ENCODE measurements at places on chromosomes 12 and 14. TPM values are rescaled to one million over a fixed set of nuclear protein-coding genes. Genes with fewer than 3 reads are reported as not detected.
A peak's percentile ranks its signal among the peaks of the same experiment; 100 is the strongest.

DNA sequence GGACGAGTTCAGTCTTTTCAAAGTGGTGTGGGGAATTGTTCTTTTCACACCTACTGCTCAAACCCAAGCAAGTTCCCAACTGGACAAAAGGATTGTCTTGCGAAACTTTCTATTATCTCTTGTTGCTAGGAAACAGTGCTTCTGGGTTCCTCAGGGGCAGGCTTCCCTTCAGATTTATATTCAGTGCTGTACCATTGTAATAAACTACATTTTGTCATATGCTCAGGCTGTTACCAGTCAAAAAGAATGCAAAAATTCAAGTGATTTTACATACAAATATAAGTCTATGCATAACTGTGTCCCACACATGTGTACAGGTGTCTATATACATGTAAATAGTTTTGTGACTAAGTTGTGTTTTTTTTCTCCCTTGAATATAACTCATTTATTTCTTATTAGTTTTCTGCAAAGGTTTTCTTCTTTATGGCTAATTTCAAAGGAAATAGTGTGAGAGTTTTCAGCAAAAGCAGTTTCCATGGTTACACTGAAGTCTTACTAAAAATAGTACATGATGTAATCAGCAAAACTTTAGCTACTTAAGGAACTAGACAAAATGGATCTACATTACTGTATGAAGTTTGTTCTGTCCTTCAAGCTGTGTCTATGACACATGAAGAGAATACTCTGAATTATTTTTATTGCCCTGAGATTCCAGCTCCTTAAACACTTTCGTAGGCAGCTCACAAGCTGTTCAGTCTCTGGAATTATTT is 430.2 kb upstream of the TMPO start:
- DNase-seq: no peak

GRCh38 chr14:93064411-93065271 is 51.1 kb downstream of the ITPK1 start:
- DNase-seq: no peak

- DNase-seq: no peak
Observed at GRCh38 chr14:60311417-60311816, 62.4 kb downstream of the PPM1A start.

DNA sequence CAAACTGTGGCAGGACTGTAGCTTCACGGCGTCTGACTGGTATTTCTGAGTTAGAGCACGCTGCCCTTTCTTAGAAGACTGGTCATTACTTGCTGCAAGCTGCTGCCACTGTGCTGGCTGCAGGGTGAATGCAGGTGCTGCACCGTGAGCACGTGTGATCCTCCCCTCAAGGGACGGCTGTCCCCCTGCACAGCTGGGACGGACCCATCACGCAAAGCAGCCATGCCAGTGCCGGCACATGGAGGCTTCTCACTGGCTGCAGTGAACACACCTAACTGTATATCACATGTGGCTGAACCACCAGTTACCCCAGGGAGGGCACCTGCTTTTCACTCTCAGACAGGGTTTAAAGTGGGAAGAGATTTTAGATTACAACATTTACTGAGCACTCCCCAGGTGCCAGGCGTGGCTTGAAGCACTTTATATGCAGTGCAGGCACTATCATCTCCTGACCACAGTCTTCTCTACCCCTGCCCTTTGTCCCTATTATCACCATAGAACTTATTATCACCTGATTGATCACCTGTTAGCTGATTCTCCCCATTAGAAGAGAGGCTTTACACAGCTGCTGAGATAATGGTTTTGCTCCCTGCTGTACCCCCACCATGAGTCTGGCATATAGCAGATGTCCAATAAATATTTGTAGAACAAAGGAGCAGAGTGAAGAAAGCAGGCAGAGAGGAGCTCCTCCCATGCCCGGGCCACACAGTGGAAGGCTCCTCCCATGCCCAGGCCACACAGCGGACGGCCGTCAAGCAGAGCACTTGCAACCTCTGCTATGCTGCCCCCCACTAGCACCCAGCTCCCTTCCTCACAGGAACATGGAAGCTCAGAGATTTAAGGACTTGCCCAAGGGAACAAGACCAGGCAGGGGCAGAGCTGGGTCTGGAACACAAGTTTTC is 25.9 kb downstream of the SLC25A47 start:
- DNase-seq: no peak

- peak; percentile 54 for DNase-seq
Observed at GRCh38 chr12:60594035-60594711, 998.3 kb downstream of the SLC16A7 start.

DNA sequence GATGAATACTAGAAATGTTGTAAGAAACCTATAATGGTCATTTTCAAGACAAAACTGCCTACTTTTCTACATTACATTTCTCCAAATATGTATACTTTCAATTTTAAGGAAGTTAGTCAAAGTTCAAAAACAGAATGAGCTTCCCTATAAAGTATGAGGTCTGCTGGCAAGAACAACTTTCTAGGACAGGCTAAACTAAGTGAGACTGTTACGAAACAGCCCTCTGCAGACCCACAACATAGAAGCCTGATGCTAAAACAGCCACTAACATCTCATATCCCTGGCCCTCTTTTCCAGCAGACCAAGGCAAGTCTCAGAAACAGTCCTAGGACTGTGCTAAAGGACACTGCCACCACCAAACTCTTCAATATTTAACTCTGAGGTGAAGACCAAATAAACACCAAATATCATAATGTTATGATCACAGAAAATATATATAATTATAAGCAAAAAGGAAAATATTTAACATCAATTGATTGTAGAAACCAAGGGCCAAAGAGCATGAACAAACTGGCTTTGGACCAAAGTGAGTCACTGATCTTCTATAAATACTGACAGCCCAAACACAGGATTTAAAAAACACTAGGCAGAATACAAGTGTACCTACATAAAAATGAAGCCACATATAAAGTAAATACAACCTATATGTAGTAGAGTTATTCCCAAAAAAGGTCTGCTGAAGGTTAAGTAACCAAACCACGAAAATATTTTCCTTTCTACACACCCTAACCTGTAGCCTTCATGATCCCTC is 27.7 kb downstream of the PPP4R3A start:
- no peak for DNase-seq

DNA sequence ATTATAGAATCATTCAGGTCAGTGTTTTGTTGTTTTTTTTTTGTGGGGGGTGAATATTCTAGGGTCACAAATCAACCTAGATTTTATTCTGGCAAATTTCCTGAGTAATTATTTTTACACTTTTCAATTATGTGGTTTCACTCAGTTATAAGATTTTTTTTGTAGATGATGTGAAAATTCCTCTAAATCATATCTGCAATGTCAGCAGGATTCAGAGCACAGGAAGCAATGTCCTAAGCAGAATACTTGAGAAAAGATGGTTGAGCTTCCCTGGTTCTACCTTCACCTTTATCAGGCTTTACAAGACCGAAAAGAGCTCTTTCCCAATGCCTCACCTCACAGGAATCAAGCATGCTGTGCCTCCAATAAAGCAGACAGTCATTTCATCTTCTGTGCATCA is 124.3 kb downstream of the SLC41A2 start:
- no peak for DNase-seq

GRCh38 chr14:72948481-72949138 is 22.3 kb downstream of the DCAF4 start:
- no peak for DNase-seq

DNA sequence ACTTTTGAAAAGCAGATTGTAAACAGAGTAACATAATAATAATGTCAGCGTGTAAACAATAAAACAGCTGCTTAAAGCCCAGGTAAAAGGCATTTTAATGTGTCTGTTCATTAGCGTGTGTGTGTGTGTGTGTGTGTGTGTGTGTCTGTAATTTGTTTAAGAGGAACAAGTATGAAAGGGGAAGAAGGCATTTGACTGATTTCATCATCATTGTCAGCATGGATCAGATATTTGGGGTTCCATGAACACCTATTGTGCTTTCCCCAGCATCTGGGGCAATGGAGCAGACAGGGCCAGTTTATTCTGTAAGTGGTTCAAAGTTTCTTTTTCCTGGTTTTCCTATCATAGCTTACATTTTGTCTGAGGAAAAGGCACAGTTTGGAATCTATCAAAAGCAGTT is 28.9 kb downstream of the SLC25A21 start:
- no peak for DNase-seq

DNA sequence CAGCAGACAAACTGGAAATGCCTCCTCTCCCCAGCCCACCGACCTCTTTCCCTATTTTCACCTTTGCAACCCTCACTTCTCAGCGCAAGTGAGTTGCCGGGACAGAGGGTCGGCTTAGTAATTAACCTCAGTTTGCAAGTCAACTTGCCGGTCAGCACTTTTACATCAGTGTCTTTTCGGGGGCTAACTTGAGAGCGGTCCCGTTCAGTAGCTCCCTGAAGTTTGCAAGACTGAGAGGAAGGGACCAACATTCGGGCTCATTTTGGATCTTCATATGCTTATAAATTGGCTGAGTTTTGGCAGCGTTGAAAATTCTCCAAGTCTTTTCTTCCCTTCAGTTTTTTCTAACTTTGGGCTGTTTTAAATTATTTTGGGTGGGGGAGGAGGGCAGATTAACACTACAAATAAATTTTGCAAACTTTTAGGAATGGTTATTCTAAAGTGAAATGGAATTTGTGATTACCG is 846 bp downstream of the BRMS1L start:
- no peak for DNase-seq

DNA sequence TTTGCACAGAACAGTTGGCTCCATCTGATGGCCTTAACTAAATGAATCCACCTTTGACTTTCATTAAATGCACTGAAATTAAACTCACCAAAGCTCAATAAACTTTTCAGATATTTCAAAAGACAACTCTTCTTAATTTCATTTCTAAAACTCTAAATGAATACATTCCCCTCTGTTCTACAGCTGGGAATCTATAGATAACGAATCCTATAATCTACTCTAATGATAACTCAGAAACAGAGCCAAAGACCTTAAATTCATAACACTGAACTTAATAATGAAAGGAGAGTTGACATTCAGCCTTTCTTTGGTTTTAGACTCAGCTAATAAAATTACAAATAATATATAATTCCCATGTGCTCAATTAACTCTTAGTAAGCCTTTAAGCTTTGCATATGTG is 150.5 kb downstream of the KCNH5 start:
- DNase-seq: no peak

DNA sequence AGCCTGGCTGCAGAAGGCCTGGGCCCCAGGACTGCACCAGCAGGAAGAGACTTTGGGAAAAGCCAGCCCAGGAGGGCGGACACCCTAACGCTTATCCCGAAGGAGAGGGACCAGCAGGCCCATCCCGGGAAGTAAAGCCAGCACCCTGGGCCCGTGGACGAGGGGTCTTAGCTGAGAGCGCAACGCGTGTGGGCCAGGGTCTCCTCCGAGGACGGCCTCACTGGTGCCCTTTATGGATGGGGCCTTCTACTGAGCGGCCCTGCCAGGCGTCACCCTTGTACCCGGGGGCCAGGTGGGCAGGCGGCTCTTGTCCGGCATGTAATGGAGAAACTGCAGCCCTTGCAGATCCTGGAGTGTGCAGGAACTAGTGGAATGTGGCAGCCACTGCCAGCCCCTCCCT is 14.1 kb downstream of the TEDC1 start:
- DNase-seq: peak; percentile 91

DNA sequence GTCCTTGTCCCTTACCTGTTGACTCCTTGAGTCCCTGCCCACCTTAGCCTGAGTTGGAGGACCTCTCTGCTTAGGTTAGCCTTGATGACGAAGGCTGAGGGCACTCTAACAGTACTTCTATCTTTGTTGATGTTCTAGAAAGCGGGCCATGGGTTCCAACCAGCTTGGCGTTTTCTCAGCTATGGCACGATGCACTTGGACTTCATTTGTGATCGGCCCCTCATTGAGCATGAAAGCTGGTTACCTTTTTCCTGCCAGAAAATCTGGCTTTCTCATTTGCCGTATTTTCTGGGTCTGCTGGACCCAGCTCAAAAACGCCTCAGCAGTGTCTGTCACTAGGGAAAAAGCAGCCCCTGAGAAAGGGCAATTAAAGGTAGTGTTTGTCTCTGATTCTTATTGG is 290.8 kb downstream of the EMP1 start:
- no peak for DNase-seq

Gene IFNG-AS1
- not detected for total RNA-seq

Gene RGS6
- 0.12 TPM for total RNA-seq

Gene TTC9
- 1.6 TPM for total RNA-seq

Gene B4GALNT3
- total RNA-seq: 3.5 TPM

Gene TSHR
- total RNA-seq: not detected

Gene ALX1
- 3.2 TPM for total RNA-seq

Gene MAP4K5
- 105 TPM for total RNA-seq

Data from chondrocyte (in vitro differentiated cells).